Stromal cell of bone marrow (primary cell): ENCODE measurements at places on chromosomes 2 and 18.

- no peak for DNase-seq
Measured at GRCh38 chr2:127650041-127650784, 4.3 kb downstream of the GPR17 start.

GRCh38 chr18:56067214-56067894 is 479.4 kb upstream of the TCF4 start:
- DNase-seq: no peak

- DNase-seq: no peak
Measured at GRCh38 chr2:71552861-71553301, 99.5 kb downstream of the DYSF start.

DNA sequence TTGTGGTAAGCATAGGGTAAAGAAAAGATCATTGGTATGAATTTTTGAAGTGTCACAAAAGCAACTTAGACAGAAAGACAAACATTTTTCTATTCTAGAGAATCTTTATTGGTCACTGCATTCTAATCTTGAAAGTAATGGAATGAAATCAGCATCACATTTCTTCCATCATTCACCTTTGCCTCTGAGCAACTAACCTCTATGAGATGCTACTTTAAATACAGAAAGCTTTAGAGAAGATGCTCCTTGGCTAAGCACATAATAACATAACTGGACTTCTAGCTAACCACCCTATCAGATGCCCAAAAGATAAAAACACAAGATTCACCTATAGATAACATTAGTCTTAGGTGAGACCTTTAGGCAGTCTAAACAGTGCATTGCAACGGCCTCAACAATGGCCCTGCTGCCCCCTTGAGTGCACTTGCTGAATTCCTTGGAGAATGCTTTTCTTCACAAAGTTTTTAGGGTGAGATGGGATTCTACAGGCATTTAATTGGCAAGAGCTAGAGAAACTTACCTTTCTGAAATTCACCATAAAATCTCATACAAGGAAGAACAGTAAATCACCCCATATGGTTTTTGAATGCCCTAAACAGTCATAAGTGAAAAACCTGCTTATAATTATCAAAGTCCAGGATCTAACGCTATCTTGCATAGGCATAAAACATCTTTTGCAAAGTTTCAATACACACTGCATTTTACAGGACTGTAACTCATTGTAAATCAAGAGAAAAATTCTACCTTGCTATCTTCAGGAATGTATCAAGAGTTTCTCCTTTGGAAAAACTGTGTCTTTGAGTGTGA is 791.3 kb upstream of the CHAC2 start:
- no peak for DNase-seq

GRCh38 chr18:67010919-67011318 is 407.0 kb upstream of the CDH19 start:
- DNase-seq: no peak

DNA sequence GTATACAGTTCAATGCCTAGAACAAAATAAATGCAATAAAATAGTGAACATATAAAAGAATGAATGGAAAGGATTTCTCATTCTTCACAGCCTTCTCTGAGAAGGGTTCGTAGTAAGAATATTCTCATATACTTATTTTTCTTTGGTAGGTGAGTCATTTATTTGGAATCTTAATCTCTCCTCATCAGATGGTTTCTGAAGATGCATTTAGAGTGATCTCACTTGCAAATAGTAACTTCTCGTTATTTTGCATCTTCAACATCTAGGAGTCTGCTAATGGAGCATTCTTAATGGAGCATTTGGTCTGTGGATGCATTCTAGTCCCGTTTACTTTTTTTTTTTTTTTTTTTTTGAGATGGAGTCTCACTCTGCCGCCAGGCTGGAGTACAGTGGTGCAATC is 3.9 kb downstream of the UBXN4 start:
- peak; percentile 35 for DNase-seq

DNA sequence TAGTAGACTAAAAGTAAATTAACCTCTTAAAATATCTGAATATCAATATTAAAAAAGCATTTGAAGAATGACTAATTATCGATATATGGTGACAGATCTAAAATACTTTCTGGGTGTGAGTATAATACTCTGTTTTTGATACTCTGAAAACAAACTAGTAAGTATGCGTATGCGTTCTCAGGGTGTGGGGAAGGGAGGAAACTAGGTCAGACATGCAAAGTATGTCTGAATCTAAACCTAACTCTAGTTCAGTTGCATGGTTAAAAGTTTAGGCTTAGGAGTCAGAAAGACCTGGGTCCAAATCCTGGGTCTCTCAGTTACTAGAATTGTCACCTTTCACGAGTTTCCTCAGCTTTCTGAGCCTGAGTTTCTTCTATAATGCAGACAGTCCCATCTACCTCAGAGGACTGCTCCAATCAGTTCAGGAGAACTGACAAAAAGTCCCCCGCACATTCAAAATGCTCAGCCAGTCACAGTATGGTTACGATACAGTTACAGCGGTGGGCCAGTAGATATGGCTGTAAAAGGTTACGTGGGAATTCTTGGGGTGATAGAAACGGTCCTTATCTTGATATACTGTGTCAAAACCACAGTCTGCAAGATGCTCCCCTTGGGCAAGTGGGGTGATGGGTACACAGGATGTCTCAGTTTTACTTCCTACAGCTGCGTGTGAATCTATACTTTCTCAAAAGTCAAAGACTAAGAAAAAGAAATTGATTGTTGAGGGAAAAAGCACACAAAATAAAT is 29.2 kb downstream of the UNC50 start:
- no peak for DNase-seq

GRCh38 chr2:160409480-160409879 is 84.1 kb downstream of the RBMS1 start:
- no peak for DNase-seq

DNA sequence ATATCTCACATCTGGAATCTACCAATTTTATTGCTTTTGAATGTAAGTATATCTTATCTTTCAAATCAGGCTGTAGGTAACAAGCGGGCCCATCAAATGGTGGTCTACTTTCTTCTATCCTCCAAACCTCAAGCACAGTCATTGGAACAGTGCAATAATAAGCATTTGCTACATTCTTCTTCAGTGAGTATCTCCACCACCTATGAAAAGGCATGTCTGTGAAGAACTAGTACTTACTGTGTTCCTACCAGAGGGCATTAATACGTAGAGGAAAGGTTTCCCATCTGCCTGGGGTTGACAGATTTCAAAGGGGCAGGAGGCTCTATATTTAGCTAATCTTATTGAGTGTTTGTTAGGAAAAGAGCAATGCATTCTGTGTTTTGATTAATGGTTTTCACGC is 411.1 kb downstream of the NCKAP5 start:
- no peak for DNase-seq
